ENCODE measurements at places on chromosomes 7 and 10.

- no peak for DNase-seq
These were observed 1.8 kb upstream of the WAPL start for GRCh38 chr10:86523348-86523747.

DNA sequence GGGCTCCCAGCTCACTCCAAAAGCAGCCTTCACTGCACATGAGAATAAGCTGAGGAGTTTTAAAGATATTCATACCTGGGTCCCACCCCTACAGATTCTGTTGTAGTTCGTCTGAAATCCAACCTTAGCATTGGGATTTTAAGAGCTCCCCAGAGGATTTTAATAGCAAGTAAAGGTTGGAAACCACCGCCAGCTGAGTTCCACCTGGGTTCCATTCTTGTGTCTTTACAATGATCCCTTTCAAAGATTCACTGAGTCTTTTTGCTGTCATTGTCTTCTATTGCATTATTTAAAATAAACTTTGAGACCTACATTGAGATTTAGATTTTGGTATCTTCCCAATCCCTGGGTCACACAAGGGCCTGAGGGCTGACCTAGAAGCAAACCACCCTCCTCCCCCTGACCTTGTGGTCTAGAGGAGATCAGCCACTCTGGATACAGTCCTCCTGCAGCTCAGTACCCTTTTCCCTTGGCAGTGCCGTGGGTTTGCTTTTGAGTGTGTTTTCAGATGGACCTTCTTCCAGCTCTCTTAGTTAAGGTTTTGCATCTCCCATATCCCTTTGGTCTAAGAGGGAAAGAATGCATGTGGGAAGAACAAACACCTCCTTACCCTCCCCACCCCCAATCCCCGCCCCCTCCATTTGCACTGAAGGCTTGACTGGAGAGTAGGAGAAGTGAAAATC, 22.6 kb upstream of the SIRT1 start:
- DNase-seq, result no peak

GRCh38 chr10:51878695-51879094, 179.3 kb upstream of the CSTF2T start:
- no peak for DNase-seq

- no peak for DNase-seq
These were observed 6.4 kb downstream of the KNDC1 start for GRCh38 chr10:133166504-133166827.

DNA sequence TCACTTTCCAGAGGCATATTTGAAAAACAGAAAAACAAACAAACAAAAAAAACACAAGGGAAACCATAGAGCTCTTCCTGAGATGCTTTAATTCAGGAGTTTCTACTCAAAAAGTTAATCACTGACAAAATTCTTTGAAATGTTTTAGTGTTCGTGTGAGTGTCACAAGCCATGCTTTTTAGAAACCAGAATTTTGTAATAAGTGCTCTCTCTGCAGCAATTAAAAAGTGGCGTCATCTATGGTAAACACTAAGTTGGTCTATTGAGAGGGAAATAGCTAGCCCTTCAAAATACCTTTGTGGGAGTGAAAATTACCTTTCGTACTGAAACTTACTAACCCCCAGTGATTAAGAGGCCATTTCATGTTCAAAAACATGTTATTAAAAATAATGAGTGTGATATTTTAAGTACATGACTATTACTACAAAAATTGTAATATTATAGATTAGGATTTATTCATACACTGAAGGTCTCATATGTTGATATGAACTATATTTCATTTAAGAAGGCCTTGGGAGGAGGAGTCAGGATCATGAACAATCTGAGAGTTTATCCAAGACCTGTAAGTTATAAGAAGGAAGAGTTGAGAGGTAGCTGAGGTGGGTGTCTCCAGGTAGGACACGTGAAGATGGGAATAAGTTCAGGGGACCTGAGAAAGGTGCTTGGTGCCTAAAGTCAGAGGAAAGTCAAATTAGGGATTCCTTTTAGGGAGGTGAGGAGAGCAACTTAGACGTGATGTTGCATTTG, 94.6 kb downstream of the PPP1R9A start:
- no peak for DNase-seq

All from stimulated activated CD4-positive, alpha-beta T cell treated with anti-CD3 and anti-CD28 coated beads, Interleukin-2, amount 100 ng/mL, for 24 hours (primary cell).